ENCODE measurements at places on chromosomes 5 and 9. TPM values are rescaled to one million over a fixed set of nuclear protein-coding genes. Genes with fewer than 3 reads are reported as not detected.

P4HA2 gene
- total RNA-seq, result 50.6 TPM

LCN2 gene
- 6.8 TPM for total RNA-seq

SLC46A2 gene
- total RNA-seq, result not detected

GARNL3 gene
- total RNA-seq, result 2.6 TPM

LHX3 gene
- total RNA-seq, result 0.13 TPM

PCAT7 gene
- total RNA-seq, result 0.54 TPM

LPCAT1 gene
- 186 TPM for total RNA-seq

PCDHB10 gene
- not detected for total RNA-seq

PLPP7 gene
- not detected for total RNA-seq

CCNI2 gene
- total RNA-seq, result not detected

ADAMTS12 gene
- total RNA-seq, result 6.6 TPM

AMBP gene
- 8.1 TPM for total RNA-seq

C8G gene
- 1.6 TPM for total RNA-seq

LCN15 gene
- total RNA-seq, result not detected

STPG3 gene
- total RNA-seq, result not detected

GAS1 gene
- 0.09 TPM for total RNA-seq
